ENCODE measurements at places on chromosomes 7 and 10.

GRCh38 chr10:84291384-84291783 lies 37.0 kb upstream of the CCSER2 start:
- no peak for DNase-seq

GRCh38 chr10:132982301-132982989 lies 40.1 kb upstream of the CFAP46 start:
- no peak for DNase-seq

- DNase-seq = no peak
These were observed 27.7 kb downstream of the DENND11 start for GRCh38 chr7:141674171-141674671.

DNA sequence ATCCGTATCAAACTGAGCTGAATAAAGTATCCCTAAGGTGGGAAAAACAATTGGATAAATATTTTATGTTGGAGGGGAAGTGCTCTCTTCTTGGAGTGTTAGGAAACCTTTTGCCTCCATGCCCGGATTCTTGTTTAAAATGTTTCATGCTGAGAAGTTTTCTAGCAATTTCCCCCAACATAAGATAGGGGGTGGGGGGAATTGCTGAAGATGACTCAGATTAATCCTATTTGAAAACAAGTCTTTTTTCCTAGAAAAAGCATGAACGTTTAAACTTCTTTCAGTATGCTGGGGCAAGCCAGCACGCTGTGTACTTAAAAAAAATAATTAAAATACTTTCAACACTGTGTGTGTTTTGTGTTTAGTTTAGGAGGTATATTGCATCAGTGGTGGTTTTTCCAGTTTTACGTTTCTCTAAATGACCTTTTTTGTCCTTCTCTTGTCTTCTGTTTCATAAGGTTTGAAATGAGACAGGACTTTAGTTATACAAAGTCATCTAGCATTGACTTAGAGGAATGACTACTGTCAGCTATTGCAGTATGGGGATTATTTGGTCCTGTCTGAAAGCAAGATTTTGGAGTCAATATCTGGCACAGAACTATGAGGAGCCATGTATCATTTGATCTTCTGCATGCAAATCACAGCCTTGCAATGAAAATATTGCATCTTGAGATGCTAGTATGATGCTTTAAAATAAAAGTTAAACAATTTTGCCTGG lies 295.9 kb downstream of the GATA3 start:
- no peak for DNase-seq

GRCh38 chr7:112990624-112991023 lies 96.0 kb downstream of the GPR85 start:
- DNase-seq = no peak

DNA sequence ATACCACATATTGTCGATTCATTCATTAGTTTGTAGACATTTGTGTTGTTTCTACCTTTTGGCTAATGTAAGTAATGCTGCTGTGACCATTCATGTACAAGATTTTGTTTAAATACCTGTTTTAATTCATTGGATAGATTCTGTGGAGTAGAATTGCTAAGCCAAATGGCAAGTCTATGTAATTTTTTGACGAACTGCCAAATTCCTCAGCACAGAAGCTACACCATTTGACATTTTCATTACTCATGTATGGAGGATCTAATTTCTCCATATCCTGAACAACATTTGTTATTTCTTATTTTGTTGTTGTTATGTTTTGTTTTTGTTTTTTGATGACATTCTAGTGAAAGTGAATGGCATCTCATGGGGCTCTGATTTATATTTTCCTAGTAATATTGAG lies 1351.3 kb upstream of the SORCS1 start:
- no peak for DNase-seq

DNA sequence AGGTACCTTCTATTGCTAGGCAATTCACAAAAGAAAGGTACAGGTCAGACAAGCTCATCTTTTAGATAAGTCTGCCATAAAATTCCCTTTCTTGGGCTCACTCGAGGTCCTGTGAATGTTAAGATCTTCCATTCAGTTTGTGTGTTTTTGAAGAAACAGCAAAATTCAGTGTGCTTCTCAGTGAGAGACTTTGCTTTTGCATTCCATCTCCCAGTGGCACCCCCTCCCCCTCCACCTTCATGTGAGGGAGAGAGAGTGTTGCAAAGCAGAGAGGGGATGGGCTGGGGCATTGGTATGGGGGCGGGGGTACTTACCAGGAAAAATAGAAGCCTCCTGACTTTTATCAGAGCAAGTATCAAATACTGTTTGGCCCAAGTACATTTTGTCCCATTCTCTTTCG lies 3.8 kb upstream of the TECTB start:
- DNase-seq = no peak

DNA sequence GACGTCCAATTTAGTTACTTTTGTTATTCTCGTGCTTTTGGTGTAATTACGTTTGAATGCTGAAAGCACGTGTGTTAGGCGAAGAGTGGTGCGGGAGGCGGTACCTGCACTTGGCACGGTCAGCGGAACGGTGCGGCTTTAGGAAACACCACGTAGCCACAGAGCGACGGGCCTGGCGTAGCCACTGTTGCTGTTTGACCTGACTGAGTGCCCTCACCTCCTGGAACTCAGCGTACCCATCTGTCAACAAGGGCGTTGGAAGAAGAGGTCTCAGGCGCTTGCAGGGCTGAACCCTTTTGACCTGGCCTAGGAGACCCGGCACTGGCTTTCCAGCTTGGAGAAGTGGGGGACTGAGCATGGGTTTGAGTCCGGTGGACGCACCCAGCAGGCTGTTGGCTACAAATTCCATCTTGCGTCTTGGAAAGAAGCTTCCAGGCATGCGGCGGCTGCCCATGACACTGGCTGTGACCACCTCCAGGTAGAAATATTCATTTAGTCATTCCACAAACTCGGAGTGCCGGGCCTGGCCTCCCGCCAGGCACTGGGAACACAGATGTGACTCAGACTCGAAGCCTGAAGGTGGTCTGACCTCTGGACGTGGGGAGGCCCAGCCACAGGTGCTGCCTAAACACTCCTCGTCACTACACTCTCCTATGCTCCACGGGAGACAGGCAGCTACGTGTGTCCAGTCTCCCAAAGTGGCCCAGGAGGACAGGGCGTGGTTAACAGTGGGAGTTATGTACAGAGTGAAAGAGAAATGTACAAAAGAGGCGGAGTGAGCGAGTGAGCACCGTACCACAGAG lies 22.2 kb downstream of the FAM20C start:
- no peak for DNase-seq

DNA sequence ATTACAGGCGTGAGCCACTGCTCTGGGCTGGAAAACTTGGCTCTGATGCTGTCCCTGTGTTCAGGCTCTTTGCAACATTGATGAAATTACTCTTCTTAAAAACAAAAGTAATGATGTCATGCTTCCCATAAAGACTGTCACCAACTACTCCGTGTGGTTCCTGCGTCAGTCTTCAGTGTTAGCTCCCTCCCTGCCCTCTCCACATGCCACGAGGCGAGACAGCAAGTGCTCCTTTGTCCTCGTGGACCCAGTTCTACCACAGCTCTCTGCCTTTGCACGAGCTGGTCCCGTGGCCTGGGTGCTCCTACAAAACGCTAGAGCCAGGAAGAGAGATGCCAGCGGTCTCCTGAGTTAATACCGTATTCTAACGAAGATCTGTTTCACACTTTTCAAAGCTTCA lies 194.5 kb downstream of the SDK1 start:
- DNase-seq = no peak

DNA sequence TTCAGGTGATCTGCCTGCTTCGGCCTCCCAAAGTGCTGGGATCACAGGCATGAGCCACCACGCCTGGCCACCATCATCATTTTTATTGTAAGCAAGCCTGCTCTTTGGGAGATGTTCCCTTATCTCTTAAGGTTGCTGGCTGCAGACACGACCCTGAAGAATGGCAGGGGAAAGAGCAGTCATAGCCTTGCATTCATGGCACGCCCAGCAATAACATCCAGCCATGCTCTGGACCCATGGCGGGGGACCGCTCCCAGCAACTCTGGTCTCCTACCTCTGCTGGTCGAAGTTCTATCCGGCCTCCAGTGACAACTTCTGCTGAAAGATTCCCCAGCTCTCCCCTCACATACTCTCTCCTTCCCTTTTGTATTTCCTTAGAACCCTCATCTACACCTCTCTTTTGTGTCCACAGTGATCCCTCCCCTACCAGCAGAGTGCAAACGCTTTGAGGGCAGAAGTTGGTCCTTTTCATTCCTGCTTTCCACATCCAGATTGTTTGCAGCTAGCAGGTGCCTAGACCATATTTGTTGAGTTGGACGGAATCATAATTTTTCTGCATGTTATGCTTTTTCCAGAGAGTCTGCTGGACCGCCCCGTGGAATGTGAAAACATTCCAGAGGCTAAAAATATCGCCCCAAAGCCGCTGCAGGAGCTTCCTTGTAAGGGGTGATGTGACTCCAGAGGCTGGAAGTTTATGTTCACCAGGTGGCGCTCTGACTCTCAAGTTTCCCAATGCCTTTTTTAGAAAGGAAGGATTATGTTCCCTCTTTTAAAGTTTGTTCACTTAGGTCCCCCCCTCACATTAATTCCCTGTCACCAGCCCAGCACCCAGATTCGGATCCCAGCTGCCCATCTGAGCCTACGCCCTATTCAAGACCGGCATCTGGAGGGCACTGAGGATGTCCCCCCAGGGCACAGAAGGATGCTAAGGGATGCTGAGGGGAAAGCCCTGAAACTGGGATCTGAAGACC lies 4.3 kb upstream of the MARVELD1 start:
- no peak for DNase-seq

GRCh38 chr10:97673736-97674525 lies 13.1 kb downstream of the AVPI1 start:
- no peak for DNase-seq

DNA sequence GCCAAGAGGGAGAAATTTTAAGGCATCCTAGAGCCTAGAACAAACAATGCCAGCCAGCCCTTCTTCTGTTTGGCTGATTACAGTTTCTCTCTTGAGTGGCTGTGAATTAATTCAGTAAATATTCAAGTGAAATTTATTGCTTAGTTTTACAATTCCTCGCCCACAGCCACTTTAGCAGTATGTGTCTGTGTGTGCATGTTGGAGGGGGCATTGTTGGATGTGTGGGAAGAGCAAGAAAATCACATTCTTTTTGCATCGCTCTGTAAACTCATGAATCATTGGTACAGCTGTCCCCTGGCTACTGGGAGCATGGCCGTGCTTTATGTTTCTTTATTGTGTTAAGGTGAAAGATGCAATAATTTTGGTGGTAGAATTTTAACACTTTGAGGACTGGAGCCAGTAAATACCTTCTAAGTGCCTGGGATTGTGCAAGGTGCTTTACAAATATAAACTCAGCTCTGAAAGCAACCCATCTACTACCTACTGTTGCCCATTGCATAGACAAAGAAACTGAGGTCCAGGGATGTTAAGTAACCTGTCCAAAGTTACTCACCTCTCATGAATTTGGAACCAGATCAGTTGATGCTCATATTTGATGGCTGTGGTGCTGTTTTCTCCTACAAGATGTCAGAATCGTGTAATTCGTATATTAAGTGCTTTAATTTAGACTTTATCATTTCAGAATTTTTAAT lies 89.9 kb upstream of the BTBD16 start:
- DNase-seq = no peak

GRCh38 chr10:49768329-49768728 lies 6.2 kb upstream of the OGDHL start:
- no peak for DNase-seq

GRCh38 chr7:130009848-130010688 lies 41.1 kb downstream of the ZC3HC1 start:
- DNase-seq = no peak

DNA sequence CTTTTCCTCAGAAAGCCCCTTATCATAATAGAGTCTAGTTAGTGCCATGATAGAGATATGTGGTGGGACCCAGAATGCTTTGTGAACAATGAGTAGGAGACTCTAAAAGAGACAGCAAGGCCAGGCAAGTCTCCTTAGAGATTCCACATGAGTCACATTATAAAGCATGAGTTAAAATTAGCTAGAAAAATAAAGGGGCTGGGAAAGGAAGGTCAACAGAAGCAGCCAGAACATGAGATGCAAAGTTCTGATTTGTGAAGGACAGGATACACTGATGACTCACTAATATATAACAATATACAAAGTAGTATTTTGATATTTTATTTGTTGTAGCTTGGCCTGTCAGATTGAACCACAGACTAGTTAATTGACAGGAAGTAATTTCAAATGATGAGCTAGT lies 25.3 kb upstream of the SNX13 start:
- no peak for DNase-seq

- no peak for DNase-seq
These were observed 171.1 kb upstream of the FZD8 start for GRCh38 chr10:35813219-35813618.

GRCh38 chr7:3439333-3440030 lies 138.4 kb downstream of the SDK1 start:
- DNase-seq = no peak

- no peak for DNase-seq
These were observed 162.4 kb upstream of the PPP2R2D start for GRCh38 chr10:131738396-131738735.

GRCh38 chr7:127955051-127955531 lies 76.1 kb downstream of the LRRC4 start:
- no peak for DNase-seq

DNA sequence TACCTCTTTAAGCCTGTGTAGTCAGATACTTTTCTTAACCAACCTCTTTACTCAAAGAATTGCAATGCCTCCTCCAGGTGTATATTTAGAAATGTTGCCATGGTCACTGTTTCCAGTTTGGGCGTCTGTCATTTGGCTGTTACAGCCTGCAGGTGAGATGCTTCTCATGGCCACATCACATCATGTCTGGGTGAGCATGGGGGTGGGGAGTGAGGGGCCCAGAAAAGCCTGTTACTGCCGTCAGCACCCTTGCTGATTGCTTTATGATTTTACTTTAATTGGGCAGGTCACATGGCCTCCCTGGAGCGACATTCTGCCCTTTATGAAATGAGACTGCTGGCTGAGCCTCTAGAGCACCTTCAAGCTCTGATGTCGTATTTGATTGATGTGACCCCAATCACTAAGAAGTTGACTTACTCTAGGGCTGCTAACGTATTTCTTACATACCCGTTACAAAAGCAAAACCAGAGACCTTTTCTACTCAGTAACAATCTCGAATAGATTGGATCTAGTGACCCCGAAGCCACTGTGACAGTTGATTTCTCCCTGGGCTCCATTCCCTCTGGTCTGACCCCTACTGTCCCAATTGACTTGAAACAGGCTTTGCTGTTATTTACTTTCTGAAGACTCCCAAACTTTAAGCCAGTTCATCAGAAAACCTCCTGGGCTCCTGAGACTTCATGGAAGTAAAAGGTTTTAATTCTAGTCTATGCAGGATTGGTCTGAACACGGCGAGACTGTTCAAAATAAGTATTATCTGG lies 60.7 kb downstream of the OTUD1 start:
- no peak for DNase-seq
